ENCODE measurements at places on chromosomes 16 and 17.

GRCh38 chr17:48603959-48604769, 622 bp downstream of the HOXB6 start:
- DNase-seq, result no peak

- DNase-seq, result no peak
These were observed 55.2 kb downstream of the CDH11 start for GRCh38 chr16:65066651-65067050.

GRCh38 chr16:87086156-87086555, 231.0 kb downstream of the C16orf95 start:
- no peak for DNase-seq

GRCh38 chr17:44024271-44024663, 9.5 kb upstream of the TMEM101 start:
- DNase-seq, result no peak

DNA sequence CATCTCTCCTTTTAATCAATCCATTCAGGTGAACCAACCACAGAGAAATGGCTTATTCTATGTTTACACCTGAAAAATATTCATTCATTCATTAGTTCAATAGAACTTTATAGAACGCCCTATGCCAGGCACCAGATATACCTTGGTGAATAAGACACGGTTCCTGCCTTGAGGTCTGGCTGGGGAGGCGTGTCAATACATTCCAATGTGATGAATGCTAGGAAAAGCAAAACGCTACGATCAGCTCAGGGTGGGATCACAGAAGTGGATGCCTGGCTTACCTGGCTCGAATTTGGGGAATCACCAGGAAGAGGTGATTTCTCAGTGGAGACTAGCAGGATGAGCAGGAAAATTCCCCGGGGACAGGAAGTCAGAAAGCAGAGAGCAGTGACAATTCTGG, 17.5 kb upstream of the WFIKKN2 start:
- no peak for DNase-seq

DNA sequence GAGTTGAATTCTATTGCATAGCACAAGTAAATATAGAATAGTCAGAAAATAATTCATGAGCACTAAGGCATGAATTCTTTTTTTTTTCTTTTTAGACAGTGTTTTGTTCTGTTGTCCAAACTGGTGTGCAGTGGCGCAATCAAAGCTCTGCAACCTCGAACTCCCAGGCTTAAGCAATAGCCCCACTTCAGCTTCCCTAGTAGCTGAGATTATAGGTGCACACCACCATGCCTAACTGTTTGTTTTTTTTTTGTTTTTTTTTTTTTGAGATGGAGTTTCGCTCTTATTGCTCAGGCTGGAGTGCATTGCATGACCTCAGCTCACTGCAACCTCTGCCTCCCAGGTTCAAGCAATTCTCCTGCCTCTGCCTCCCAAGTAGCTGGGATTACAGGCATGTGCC, 16.6 kb downstream of the TUBD1 start:
- no peak for DNase-seq

DNA sequence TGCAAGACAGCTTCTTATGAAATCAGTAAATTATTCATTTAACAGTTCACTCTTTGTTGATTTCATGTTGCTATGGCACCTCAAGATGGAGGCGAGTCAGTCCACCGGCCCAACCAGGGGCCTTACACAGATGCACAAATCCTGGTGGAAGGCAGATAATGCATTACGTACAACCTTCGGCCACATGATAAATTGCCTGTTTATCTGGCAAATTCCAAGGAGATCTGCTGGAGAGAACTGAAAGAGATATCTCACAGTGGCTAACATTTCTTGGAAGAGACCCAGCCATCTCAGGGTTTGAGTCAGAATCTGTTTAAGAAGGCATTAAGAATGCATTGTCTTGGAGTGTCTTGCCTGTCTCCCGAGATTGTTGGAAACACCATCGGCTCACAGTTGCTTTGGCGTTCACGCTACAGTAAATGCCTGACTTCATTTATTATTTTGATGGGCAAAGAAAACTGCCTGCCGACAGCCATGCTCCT, 225.6 kb downstream of the MSI2 start:
- DNase-seq, result no peak
